HT-29 (cell line): ENCODE measurements at places on chromosomes 5 and 9. TPM values are rescaled to one million over a fixed set of nuclear protein-coding genes. Genes with fewer than 3 reads are reported as not detected.

Gene FCN2
- not detected in 2 replicates for total RNA-seq

Gene GFI1B
- total RNA-seq, result not detected in 2 replicates

Gene SYK
- total RNA-seq, result 24.2 and 34.7 TPM in 2 replicates

GRCh38 chr5:75847561-75848021 lies 130.4 kb upstream of the POC5 start:
- no peak for DNase-seq

DNA sequence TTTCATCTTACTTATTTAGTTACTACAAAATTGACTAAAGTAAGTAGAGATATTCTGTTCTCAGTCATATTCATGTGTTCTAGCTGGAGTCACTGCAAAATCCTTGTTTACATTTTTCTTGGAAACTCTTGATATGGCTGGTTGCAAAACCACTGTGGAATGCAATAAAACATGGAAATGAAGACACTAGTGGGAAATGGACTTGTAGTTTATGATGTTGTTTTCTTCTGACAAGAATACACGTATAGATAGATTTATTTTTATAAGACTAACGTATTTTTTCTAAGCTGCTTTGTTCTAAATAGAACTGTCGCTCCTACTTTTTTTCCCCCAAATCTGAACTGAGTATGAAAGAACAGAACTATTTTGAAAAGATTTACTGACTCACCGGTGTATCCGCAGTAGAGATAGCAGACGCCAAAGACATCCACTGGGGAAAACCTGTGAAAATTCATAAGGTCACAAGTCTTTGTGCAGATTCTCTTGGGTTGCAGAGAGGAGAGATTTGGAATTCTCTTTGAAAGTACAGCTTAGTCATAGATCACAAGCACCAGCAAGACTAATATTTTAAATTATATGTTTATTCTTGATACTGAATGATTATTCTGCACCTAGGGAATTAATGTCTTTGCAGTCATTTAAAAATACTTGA lies 119.6 kb upstream of the TAF11L2 start:
- DNase-seq, result no peak

DNA sequence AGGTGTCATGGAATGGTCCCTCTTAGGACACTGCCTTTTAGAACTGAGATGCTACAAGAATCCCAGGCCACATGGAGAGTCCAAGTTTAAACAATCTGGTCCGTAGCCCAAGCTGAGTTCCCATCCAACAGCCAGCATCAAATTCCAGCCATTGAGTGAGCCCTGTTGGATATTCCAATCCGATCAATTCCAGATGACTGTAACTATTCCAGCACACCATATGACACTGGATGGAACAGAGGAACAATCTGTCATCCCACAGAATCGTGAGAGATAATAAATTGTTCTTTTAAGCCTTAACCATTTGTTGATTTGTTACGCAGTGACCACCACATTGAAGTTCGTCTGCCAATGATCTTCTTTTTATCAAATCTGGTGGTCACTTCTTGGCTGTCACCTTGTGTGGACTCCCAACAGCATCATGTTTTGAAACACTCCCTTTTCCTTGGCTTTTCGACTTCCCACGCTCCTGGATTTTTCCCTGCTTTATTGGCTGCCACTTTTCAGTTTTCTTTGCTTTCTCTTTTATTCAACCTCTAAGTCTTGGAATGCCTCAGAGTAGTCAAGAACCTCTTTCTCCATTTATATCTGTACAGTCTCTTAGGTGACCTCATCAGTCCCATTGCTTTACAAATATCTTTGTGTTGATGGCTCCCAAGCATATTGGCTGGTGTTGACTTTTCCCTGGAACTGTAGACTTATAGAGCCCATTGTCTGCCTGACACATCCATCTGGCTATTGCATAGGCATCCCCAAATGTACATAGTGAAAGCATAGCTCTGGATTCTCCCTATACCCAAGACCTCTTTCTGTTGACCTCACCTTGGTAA lies 46.1 kb downstream of the TNFSF15 start:
- DNase-seq, result no peak

DNA sequence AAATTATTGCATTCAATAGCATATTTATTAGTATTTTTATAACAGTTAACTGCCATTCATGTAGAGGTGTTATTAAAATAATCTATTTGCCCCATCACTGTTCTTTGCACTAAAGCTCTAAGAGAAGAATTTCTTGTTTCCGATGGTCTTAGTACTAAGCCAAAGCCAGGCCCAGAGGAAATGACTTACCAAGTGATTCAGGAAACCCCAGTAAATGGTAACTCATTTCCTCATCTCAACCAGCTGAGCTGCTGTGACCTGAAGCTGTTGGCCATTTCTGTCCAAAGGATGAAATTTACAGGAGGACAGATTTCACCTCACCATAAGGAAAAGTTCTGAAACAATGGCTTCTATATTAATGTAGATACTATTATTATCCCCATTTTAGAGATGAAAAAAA lies 117.0 kb downstream of the PIK3R1 start:
- DNase-seq, result peak; percentile 46

GRCh38 chr9:3138231-3139229 lies 294.6 kb upstream of the PUM3 start:
- no peak for DNase-seq

GRCh38 chr9:98204692-98205091 lies 12.3 kb upstream of the CORO2A start:
- DNase-seq, result no peak
